ENCODE measurements at places on chromosomes 5 and 9.

- DNase-seq, result no peak
Observed at GRCh38 chr5:119445544-119445943, 6.8 kb upstream of the HSD17B4 start.

GRCh38 chr9:96494215-96494800, 44.3 kb downstream of the HABP4 start:
- no peak for DNase-seq

GRCh38 chr5:172180936-172181335, 7.1 kb downstream of the STK10 start:
- DNase-seq, result peak; percentile 52

DNA sequence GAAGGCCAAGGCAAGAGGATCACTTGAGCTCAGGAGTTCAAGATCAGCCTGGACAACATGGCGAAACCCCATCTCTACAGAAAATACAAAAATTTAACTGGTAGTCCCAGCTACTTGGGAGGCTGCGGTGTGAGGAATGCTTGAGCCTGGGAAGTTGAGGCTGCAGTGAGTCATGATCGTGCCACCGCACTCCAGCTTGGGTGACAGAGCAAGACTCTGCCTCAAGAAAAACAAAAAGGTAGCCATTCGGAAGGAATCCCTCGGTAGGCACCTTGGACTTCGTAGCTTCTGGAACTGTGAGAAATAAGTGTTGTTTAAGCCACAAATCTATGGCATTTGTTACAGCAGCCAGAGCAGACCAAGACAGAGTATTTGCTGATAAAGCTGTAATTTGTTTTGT, 174.2 kb downstream of the DCP2 start:
- DNase-seq, result no peak

- DNase-seq, result no peak
Observed at GRCh38 chr5:151388960-151389359, 41.6 kb upstream of the SLC36A2 start.

GRCh38 chr9:82449986-82450385, 461.4 kb downstream of the SPATA31D1 start:
- DNase-seq, result no peak

- DNase-seq, result no peak
Observed at GRCh38 chr9:113381909-113382411, 5.2 kb upstream of the HDHD3 start.

DNA sequence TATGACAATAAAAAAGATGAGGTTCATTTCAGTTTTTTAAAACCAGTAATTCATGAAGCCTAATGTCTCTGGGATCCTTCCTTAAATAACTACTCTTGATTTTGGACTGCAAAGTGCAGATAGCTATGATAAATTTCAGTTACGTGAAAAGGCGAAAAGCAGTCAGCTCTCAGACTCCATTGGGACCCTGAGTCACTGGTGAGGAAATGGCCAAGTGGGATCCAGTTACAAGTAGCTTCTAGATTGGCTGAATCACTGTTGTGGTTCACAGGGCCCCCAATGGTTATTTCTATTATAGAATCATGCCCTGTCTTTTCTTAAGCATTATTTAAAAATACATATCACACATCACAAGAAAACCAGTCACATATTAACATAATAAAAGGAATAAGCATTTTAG, 31.1 kb upstream of the PPP3R2 start:
- DNase-seq, result no peak

DNA sequence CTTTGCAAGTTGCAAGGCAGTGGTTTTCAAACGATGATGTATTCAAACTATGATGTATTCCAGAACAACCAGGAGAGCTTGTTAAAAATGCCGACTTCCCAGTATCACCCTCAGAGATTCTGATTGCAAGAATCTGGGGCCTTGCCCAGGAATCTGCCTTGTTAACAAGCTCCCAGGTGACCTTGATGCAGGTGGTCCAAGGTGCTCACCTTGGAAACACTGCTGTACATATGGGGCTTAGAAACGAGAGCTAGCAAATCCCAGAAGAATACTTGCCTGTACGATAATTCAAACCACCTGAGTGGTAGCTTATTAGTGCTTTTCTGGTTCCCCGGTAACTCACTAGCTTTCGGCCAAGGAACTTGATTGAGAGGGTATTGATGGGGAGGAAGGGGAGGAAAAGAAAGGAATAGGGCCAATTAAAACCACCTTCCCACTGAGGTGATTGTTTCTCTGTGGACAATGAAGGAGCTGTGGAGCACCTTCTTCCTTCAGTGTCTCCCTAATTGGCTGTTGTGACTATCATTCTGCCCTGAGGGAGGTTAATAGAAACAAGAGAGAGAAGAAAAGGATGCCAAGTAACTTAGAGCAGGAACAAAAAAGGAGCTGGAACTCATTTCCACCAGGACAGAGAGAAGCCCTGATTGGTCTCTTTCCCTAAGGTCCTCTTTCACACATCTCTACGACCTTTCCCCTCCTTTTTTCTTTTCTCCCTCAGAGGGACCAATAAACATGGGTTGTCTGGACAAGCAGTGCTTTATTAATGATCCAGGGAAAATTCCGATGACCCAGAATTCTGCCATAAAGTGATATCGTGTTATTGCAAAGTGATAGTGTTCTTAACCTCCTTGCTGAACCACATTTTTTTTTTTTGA, 218.8 kb downstream of the TMEM167A start:
- DNase-seq, result no peak

GRCh38 chr9:96344458-96345180, 38.9 kb downstream of the SLC35D2 start:
- no peak for DNase-seq

DNA sequence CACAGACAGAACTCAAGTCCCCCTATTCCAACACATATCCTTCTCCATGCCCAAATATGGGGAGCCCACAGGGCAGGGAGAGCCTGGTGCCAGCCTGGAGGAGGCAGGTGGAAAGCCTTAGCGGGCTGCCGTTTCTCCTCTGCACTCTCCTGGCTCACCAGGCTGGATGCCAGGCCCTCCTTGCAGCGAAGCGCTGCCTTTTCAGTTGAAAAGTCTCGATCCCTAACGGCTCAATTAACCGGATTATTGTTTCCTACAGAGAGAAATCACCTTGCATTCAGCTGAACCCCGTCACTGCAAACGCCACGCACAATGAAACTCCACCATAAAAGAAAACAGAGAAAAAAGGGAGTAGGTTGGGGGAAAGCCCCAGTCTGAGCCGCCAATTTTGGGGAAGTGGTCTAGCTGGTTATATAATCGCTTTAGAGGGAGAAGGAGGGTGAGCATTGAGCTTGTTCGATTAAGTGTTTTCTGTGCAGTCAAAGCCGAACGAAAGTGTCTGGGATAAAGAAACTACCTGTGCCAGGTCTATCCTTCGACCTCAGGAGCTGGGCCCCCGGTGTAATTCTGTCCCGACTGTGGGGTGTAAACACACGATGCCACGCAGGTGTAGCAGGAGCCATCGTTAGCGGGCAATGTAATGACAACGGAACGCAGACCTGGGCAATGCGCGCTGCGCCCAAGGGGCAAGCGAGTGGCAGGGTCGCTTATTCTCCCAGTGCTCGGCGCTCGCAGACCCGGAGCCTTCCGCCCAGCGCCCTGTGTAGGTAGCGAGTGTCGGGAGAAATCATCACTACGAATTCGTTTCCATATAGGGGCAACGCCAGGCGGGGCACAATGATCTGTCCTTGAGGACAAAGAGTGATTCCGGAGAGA, 3.8 kb downstream of the BARHL1 start:
- no peak for DNase-seq

DNA sequence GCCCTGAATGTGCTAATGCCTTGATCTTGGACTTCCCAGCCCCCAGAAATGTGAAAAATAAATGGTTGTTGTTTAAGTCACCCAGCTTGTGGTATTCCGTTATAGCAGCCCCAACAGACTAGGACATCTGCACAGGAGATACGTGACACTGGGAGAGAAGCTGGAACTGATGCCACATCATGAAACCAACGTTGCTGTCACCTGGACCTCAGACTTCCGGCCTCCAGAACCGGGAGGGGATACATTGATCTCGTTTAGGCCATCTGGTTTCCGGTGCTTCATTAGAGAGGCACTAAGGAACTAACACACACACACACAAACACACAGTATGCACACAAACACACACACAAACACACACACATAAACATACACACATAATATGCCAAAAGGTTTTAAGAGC, 75.0 kb upstream of the ICE1 start:
- DNase-seq, result no peak

GRCh38 chr5:179762781-179763176, 30.2 kb downstream of the MAML1 start:
- DNase-seq, result no peak

- DNase-seq, result no peak
Observed at GRCh38 chr5:133370904-133371303, 241.4 kb downstream of the FSTL4 start.

DNA sequence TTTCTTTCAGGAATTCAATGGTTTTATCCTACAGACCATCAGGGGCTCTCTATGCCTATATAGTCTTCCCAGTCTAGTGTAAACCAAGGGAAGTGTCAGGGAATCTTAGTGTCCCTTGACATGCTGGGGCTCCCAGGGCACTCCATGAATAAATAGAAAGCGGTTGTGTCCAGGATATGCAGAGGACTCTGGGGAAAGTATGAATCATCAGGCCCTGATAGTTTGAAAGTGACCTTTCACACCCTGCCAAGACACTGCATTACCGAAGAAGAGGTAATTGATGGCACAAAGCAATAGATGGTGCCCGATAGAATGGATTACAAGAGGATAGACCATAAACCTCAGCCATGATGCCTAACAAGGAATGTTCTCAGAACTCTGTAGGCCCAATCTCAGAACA, 163.3 kb upstream of the DAPK1 start:
- no peak for DNase-seq

- DNase-seq, result no peak
Observed at GRCh38 chr9:125272697-125273096, 11.1 kb downstream of the GAPVD1 start.

- no peak for DNase-seq
Observed at GRCh38 chr9:24451346-24451745, 94.4 kb downstream of the IZUMO3 start.

DNA sequence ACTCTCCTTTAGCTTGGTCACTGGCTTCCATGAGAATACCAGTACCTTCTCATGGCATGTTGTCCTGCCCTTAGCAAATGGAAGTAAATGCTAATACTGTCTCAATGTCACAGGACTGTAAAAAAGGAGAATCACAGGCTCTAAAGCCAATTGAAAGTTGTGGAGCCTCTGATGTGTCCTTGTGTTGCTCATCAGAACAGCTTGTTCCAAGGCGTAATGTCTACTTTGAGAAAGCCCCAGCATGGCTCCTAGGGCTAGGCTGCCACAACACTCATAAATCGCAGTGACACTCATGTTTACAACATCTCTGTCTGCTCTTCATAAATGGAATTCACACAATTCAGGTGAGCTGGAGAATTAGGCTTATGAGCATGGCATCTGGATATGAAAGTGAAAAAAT, 94.9 kb downstream of the ACTL7B start:
- no peak for DNase-seq

- no peak for DNase-seq
Observed at GRCh38 chr5:24226479-24226878, 418.3 kb downstream of the CDH10 start.

- DNase-seq, result no peak
Observed at GRCh38 chr9:95778957-95779356, 96.5 kb upstream of the ERCC6L2 start.

DNA sequence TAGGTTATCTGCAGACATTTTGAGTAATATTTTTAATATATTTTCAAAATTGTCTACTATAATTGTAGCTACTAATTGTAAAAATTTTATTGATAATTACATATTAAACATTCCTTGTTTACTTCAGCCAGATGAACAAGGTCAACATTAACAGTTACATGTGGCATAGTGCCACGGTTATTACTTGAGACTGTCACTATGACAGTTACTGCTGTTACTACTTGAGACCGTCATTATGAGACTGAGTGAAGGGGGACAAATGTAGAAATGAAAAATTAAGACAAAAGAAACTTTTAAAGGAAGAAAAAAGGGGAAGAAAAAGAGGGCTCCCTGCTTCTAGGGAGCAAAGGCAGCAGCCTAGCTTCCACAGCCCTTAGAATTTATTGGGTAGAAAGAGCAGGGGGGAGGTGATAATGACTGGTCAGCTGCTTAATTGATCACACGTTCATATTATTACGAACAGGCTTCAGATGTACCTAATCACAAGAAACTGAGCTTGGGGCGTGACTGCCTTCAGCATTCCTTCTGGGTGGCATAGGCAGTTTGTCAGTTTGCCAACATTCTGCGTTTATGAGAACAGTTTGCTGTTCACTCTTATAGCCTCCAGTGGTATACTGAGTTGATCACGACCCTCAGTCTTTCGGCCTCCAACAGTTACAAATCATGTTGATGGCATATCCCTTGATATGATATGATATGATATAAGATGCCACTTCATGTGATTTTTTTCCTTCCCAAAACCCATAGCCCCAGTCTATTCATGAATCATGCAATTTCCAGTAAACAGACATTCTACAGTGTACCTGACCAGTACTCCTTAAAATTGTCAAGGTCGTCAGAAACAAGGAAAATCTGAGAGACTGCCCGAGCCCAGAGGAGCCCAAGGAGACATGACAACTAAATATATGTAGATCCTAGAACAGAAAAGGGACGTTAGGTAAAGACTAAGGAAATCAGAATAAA, 13.1 kb downstream of the MARCHF6 start:
- no peak for DNase-seq

DNA sequence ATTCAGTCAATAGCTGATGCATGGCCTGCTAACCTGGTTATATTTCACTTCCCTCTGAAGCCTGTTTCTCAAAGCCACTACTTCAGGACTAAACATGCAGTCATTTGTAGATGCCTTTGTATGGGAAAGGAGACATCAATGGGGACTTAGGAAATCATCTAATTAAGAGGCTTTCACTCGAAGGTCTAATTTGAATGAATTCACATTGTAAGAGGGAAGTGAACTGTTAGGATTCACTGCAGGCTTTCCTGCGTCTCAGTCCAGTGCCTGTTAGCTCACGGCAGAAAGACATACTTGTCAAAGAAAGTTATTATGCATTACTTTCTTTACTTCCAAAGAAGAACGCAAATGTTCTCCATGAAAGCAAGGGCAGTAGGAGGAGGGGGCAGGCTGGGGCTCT, 50.6 kb upstream of the CDK20 start:
- DNase-seq, result no peak

DNA sequence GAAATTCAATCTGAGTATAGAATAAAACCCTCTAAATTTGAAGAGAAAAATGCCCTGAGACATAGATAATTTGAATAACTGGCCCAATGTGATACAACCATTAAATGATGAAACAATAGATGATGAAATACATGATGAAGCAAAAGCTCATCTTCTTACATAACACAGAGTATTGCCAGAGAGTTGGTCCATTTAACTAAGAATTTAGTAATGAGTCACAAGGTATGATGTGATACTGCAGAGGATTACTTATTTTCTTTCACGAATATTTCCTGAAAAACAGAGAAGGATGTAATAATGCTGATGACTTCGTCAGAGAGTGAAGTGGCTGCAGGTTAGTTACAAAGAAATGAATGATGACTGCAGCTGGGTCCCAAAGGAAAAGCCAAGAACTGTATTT, 379.3 kb downstream of the CDH12 start:
- DNase-seq, result no peak

GRCh38 chr5:5044247-5044840, 95.8 kb upstream of the ADAMTS16 start:
- DNase-seq, result no peak

DNA sequence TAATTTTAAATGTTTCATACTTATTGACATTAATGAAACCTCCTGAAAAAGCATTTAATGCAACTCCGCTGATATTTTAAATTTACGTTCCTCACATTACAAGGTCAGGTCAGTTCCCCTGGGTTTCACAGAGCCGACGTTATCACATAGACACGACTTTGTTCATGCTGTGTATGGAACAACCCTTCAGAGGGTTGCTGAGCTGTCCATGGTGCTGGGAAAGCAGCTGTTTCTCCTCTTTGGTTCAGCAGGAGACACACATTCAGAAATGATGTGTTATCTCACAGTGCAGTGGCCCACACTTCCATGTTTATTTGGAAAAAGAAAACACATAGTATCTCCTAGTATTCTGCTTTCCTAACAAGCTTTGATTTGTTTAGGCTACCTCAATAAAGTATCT, 53.5 kb downstream of the PPP2R2B start:
- DNase-seq, result no peak
